ENCODE measurements at places on chromosomes 3 and 15.

GRCh38 chr3:61571516-61572336, 10.4 kb downstream of the PTPRG start:
- DNase-seq, result no peak

- DNase-seq, result no peak
Measured at GRCh38 chr15:93036951-93037819, 51.8 kb downstream of the RGMA start.

- DNase-seq, result no peak
Measured at GRCh38 chr3:55868347-55868746, 381.2 kb upstream of the WNT5A start.

GRCh38 chr15:75694241-75695182, 18.1 kb downstream of the CSPG4 start:
- DNase-seq, result peak; percentile 15

DNA sequence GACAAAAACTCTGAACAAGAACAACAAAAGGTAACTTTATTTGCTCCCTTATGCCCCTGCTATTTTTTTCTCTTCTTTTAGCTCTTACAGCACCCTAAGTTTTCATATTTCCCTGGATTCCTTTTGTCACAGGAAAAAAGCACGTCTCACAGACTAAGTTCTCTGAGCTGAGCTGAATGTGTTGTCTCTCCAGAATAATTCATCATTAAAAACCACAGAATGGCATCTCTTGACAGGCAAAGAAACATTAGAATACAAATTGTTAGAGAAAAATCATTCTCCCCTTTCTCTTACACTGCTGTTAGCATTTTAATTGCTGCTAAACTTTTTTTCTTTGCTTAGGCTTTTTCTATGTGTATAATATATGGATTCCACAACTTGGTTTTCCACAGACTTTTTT, 48.7 kb upstream of the SECISBP2L start:
- DNase-seq, result no peak

GRCh38 chr3:29721789-29722188, 440.9 kb downstream of the RBMS3 start:
- no peak for DNase-seq

DNA sequence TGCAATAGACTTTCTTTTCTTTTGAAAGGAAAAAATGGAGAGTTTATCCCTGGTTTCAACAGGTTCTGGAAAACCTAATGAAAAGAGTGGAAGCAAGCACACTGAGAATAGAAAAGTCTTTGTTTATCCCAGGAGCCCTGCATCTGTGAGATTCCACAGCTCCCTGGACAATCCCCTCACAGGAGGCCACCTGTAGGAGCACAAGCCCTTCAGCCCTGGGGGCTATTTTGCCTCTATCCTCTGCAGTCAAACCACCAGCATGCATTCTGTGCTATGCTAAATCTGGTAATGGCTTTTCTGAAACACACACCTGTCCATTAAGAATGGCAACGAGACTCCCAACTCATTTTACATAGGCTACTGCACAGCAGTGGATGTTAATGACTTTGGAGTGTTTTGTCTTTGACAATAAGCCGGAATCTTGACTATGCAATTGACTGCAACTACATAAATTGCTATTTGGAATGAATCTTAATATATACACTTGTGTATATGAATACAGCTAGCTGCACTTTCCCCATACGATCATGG, 369.4 kb downstream of the NR2F2 start:
- DNase-seq, result no peak

GRCh38 chr3:67521053-67521646, 133.3 kb downstream of the SUCLG2 start:
- no peak for DNase-seq
